H9 (cell line): ENCODE measurements at places on chromosomes 12 and 14. TPM values are rescaled to one million over a fixed set of nuclear protein-coding genes. Genes with fewer than 3 reads are reported as not detected.

DNA sequence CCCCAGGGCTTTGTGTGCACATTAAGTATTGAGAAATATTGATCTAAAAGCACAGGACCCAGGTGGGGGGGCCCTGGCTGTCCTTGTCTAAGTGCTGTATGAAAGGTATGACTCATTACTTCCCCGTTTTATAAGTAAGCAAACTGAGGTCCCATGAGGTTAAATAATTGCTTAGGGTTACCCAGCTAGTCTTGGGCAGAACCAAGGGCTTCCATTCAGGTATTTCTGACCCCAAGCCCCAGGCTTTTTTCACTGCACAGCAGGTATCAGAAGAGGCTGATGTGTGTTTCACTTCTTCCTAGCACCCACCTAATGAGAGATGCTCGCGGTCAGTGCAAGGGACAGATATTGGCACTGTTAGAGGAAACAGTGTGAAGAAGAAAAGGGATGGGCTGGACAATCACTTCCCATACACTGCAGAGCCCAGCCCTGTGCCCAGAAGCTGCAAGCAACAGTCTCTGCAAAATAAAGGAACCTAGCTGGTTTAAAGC lies 4.7 kb upstream of the TC2N start:
- DNase-seq: no peak

- no peak for DNase-seq
Measured at GRCh38 chr12:18863769-18864500, 126.0 kb downstream of the CAPZA3 start.

GRCh38 chr14:63543826-63544406 lies 739 bp upstream of the PPP2R5E start:
- no peak for DNase-seq

The TAS2R20 gene
- total RNA-seq: 0.88 and 1.3 TPM in 2 replicates

The PDE3A gene
- total RNA-seq: 3.0 TPM in 2 replicates

The TOGARAM1 gene
- 9.6 and 11.4 TPM in 2 replicates for total RNA-seq
